ENCODE measurements at places on chromosomes 5 and 9.
A peak's percentile ranks its signal among the peaks of the same experiment; 100 is the strongest.

DNA sequence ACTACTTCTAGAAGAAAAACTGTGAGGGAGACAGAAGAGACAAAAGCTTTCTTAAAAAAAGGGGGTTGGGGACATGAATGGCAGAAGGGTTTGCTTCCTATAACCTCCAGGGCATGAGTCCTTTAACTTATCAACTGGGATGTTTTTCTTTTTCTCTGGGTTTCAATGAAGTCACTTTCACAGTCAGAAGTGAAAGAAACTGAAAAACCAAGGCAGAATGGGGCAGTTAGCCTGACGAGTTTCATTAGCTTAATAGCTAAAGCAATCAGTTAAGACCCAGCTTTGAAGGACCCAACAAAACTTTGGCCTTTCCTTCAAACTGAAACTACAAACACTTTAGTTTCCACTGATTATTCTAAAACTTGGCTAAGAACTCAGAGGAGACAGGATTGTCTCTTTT, 4.6 kb upstream of the OR13C8 start:
- DNase-seq: no peak

- DNase-seq: no peak
Observed at GRCh38 chr9:31389075-31389474, 995.4 kb upstream of the ACO1 start.

- no peak for DNase-seq
Observed at GRCh38 chr5:90301248-90301647, 108.3 kb downstream of the CETN3 start.

- no peak for DNase-seq
Observed at GRCh38 chr9:88835038-88835466, 156.2 kb upstream of the S1PR3 start.

DNA sequence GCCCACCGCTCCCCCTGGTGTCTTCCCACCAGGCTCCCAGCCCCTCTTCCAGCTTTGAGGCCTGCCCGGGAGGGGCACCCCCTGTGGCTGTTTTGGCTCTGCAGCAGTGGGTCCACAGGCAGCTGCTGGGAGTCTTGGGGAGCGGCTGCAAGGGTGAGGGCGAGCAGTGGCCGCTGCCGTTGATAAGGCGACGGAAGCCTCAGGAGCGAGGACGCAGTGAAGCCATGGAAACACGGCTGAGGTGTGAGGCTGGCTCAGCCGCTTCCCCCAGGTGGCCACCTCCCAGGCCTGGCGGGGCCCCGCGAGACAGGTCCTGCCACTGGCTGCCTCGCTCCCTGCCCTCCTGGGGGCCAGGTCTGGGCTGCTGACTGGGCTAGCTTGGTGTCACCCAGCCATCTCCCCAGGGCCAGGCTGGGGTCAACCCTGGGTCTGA, 41.5 kb downstream of the CXXC5 start:
- DNase-seq: no peak

DNA sequence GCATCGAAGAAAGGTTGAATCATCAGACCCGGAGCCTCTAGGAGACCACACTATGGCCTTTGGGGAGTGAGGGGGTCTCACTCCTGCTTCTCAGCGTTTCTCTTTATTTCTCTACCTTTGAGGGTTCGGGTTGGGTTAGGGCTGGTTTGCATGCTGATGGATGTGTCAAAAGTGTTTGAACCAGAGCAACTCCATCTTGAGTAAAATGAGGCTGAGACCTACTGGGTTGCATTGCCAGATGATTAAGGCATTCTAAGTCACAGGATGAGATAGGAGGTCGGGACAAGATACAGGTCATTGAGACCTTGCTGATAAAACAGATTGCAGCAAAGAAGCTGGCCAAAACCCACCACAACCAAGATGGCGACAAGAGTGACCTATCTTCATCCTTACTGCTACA, 44.9 kb upstream of the TCF7 start:
- DNase-seq: no peak

GRCh38 chr9:36407122-36407723, 7.2 kb upstream of the RNF38 start:
- no peak for DNase-seq

- no peak for DNase-seq
Observed at GRCh38 chr5:68161156-68161555, 54.4 kb upstream of the PIK3R1 start.

GRCh38 chr5:54655761-54656160, 138.2 kb downstream of the SNX18 start:
- no peak for DNase-seq

GRCh38 chr5:141514330-141515133, 25.7 kb downstream of the PCDHGC5 start:
- peak; percentile 54 for DNase-seq

GRCh38 chr5:146751054-146751453, 127.5 kb downstream of the PPP2R2B start:
- no peak for DNase-seq

GRCh38 chr5:53027913-53028312, 38.8 kb downstream of the ITGA2 start:
- DNase-seq: peak; percentile 25

DNA sequence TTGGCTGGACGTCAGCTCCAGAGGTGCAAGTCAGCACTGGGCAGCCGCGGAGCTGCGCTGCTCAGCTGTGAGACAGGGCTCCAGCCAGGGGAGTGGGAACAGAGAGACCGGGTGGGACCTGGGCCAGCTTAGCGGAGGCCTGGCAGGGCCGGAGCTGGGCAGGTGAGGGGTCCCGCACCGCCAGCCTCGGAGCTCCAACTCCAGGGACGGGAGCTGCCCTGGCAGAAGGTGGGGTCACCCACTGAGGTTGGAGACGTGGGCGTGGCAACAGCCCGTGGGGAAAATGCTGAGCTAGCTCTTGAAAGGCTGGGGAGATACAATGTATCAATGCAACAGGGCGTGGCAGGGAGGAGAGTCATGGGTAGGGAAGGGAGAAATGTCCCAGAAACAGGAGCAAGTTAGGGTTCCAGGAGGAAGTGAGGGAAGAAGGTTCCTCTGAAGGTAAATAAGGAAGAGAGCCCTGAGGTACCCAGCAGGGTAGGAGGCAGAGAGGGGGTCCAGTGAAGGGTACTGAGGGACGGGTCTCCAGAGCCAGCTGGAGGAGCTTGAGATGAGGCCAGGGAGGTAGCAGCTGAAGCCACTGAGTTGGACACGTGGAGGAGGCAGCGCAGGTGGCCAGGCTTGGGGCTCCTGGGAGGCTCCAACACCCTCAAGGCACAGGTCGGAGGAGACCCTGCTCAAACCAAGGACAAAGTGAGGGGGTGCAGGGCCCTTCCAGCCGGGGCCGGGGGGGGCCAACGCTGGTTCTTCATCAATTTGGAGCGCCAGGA, 736 bp upstream of the NKD2 start:
- DNase-seq: no peak

DNA sequence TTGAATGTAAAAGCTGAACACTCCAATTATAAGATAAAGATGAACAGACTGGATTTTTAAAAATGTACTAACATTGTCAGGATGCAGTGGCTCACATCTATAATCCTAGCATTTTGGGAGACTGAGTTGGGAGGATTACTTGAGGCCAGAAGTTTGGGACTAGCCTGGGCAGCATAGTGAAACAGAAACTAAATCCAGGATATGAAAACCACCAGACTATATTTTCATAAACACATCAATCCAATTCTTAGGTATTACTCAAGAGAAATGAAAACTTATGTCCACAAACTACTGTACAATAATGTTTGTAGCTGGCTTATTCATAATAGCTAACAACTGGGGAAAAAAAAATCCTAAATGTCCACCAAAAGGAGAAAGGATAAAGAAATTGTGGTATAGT, 26.8 kb upstream of the NAA35 start:
- no peak for DNase-seq

- DNase-seq: no peak
Observed at GRCh38 chr9:75935591-75935990, 45.1 kb downstream of the PCSK5 start.

GRCh38 chr9:107727086-107727780, 237.7 kb upstream of the KLF4 start:
- DNase-seq: no peak

DNA sequence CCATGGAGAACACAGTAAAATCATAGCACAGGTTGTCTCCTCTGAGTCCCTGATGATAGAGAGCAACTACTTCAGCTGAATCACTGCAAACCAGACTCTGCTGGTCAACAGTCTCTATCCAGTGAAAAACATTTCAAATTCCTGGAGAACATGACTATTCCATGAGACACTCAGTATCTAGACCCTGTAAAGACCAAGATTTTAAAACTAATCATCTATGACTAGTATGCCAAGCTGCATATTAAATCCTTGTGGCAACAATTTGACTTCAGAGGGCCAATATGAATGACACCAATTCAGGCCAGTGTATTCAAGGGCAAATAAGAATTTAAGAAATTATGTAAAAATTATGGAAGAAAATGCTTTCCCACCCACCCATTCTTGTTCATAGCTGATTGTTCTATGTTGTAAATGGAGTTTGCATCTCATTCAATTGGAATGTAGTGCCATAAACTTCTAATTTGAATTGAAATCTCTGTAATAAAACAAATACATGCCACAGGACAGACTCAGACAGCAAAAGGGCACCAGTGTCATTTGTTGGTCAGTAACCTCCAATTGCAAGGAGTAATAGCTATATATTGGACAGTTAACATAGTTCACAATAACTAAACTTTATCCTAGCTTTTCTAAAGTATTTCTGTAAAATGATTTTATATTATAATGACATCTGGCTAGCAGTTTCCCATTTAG, 80.1 kb upstream of the LPAR1 start:
- no peak for DNase-seq

DNA sequence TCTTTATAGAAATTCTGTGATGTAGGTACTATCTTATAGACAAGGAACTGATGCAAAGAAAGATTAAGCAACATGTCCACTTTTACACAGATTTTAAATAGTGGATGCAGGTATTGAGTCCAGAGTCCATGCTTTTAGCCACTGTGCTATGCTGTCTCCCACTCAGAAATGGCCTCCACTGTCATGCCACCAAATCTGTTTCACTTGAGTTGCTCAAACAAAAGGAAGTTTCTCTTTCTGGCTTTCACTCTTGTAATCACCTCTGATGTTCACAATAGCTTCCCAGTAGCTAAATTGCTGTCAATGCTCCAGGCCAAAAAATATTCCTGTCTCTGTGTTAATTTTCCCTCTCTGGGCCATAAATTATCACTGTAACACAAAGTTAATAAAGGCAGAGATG, 77.0 kb upstream of the RASA1 start:
- DNase-seq: no peak

GRCh38 chr5:105922080-105922479, 1748.7 kb downstream of the EFNA5 start:
- no peak for DNase-seq

DNA sequence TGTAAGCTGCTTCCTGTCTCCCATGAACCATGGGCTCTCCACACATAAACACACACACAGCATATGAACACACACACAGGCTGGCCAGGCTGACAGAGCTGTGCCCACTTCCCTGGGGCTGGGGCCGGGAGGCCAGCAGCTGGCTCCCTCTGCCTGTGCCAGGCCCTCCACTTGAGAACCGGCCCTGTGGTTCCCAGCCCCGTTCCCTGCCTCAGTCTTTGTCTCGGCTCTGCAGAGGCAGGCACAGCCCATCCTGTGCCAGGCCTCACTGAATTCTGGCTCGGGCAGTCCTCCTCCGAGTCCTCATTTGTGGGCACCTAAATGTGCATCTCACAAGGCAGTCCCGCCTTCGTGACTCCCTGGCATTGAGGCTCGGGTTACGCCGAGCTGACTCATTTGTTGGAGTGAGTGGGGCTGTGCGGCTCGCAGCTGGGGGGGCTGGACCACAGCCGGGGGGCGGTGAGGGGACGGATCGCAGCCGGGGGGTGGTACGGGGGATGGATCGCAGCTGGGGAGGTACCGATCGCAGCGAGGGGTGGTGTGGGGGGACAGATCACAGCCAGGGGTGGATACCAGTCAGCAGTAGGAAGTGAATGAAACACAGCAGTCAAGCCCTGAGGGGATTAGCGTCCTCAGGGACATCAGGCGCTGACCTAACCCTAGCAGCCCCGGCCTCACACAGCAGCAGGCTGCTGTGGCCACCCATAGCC, 72.3 kb downstream of the PSMB7 start:
- DNase-seq: peak; percentile 27

DNA sequence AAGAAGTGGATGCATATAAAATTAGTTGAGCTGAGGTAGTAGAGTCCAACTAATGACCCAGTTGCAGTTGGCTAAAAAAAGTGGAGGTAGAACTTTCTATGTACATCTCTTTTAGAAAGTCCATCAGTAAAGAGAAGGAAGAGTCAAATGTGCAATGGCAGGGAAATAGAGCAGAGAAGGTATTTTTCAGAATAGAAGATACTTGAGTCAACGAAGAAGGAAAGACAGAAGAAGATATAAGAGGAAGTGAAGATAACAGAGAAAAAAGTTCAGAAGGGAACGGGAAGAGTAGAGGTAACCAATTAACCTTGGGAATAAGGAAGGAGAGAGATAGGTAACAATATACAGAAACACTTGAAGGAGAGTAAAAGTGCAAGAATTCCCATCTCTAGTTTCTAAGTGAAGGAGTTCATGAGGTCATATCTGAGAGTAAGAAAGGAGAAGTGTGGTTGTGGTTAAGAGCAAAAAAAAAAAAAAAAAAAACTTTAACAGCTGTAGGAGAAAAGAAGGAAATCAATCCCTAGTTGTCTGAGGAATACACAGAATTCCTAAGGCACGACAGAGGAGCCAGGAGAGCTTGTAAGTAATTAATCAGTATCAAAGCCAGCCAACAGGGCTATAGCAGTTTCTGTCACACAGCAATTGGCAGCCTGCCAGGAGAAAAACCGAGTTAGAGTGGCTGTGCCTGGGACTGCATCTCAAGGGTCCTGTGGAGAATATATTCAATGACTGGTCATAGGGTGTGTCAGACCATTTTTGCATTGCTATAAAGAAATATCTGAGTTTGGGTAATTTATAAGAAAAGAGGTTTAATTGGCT, 61.0 kb downstream of the ARL15 start:
- DNase-seq: peak; percentile 58

DNA sequence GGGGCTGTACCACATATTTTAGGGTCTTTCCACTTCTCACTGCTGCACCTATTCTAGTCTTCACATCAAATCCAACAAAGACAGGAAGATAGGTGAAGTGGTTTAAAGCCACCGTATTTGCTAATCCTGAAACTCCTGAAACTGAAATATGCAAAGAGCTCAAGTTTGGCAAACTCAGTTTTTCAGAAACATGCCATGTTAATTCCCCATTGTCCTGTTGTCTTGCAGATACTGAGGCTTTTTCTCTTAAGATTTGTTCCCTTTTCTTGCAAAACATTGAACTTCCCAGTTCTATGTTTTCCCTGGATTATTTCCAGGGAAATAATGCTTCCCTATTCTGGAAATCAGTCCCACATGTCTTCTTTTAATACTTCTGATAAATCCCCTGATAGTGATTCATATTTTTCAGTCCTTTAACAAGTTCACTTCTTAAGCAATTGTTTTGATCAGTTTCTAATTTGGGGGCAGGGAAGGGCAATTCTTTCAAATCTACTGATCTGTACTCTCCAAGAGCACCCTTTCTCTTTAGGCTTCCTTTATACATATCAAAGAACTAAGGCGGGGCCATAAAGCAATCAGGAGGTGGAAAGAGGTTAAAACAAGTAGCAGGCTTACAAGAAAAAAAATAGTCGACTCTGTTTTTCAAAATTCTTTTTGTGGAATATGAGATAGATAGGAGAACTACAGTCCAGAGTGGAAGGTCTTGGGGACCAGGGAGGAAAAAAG, 648.5 kb downstream of the BNC2 start:
- DNase-seq: no peak

GRCh38 chr5:115892021-115892420, 50.3 kb downstream of the AP3S1 start:
- DNase-seq: no peak

GRCh38 chr5:151923866-151924476, 680 bp downstream of the GLRA1 start:
- DNase-seq: no peak
